PC-9 (cell line): ENCODE measurements at places on chromosomes 7 and 10. TPM values are rescaled to one million over a fixed set of nuclear protein-coding genes. Genes with fewer than 3 reads are reported as not detected.

DNA sequence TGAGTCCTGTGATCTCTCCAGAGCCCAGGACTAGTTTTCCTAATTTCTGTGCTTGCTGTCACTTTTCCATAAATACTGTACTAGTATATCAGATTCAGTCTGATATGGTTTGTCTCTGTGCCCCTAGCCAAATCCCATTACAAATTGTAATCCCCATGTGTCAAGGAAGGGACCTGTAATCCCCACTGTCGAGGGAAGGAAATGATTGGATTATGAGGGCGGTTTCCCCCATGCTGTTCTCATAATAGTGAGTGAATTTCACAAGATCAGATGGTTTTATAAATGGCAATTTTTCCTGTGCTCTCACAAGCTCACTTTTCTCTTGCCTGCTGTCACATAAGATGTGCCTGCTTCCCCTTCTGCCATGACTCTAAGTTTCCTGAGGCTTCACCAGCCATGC lies 54.8 kb upstream of the IFRD1 start:
- DNase-seq = no peak

The PARD3 gene
- 57.4 and 61.9 TPM in 2 replicates for total RNA-seq

The CTAGE4 gene
- total RNA-seq = 5.8 and 8.2 TPM in 2 replicates

DNA sequence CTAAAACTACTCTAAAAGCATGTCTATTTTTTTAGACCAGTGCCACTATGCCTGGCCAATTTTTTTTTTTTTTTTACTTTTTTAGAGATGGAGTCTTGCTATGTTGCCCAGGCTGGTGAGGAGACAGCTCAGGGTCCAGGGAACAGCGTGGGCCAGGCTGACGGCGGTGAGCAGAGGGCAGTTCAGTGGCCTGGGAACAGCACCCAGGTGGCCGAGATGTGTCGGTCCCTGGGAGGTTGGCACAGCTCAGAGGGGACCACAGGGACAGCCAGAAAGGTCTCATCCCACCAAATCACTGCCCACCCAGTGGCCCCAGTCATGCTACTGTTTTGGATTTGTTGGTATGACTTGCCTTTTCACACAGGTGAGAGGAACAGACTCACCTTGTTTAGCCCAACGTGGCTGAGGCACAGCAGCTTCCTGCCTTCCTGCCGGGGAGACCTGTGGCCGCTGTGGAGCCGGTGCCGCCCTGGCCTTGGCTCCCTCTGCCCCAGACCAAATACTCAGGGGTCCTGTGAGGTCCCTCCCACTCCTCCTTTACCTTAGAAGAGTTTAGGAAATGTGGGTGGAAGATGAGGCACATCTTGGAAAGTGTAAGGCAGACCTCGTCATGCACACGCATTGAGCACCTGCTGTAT lies 109.6 kb downstream of the PTPRE start:
- DNase-seq = no peak

DNA sequence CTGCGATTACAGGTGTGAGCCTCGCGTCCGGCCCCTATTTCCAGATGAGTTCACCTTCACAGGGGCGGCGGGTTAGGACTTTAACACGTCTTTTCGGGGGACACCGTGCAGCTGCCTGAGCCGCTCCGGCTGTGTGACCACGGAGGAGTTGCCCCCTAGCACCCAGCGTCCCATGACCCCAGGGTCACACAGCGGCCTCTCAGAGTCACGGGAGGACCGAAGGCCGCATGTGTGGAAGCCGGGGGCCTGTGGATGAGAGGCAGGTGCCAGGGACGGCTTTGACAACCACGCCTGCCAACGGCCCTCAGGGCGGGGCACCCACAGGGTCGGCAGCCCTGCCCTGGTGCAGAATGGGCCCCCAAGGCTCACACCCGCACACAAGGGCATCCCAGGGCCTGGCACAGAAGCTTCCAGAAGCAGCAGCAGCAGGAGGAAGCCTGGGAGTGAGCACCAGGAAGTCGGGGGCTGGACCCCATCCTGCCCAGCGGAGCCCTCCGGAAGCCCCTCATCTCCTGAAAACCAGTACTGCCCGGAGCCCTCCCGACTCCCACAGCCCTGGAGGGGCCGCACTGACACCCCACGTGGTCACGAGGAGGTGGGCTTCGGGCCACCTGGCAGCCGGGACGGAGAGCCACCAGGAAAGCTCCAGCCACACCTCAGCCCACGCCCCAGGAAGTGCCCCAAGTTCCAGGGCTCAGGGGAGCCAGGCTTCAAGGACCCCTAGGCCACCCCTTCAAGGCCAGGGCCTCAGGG lies 32.7 kb downstream of the ADAP1 start:
- DNase-seq = peak; percentile 0

The SH2D4B gene
- total RNA-seq = 0.24 TPM in 1 of 2 replicates, not detected in the other
